Hematopoietic multipotent progenitor cell treated with erythropoietin and hydrocortisone succinate and interleukin-3 and kit ligand, for 4 days (in vitro differentiated cells): ENCODE measurements at places on chromosomes 7 and 10.
A peak's percentile ranks its signal among the peaks of the same experiment; 100 is the strongest.

- DNase-seq, result no peak
These were observed 72.3 kb downstream of the CLEC2L start for GRCh38 chr7:139595806-139596205.

DNA sequence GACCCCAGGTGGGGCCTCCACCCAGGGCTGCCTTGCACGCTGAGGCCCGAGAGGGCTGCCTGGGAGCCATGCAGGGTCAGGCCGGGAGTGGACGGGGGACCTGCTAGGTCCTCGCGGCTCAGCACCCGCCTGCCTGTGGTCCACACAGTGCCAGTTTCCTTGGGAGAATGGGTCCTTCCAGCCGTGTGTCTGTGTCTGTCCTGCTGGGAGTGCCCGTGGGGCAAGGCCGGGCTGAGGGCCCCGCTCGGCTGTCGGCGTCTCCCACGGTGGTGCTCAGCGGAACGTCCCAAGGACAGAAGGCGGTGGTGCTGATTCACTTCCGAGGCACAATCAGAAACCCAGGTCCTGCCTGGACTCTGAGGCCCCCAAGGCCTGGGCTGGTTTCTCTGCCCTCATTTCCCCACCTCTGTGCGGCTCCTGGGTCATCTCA, 23.2 kb upstream of the GTPBP4 start:
- no peak for DNase-seq

DNA sequence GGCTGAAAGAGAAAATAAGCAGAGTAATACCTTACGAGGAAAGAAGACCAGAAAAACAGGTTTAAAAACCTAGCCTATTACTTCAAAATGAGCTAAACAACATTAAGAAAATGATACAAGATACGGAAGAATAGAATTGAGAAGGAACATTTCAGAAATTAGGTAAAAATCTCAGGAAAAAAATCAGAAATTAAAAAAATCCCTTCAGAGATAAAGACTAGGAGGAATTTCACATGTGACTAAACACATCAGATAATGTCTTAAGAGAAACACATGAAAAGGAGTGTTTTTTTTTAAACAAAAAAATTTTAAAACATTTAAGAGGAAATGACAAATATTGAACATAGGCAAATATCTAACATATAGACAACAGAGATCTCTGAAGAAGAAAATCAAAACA, 33.3 kb downstream of the TNPO3 start:
- no peak for DNase-seq

- DNase-seq, result no peak
These were observed 457.4 kb downstream of the MDFIC start for GRCh38 chr7:115379321-115379720.

DNA sequence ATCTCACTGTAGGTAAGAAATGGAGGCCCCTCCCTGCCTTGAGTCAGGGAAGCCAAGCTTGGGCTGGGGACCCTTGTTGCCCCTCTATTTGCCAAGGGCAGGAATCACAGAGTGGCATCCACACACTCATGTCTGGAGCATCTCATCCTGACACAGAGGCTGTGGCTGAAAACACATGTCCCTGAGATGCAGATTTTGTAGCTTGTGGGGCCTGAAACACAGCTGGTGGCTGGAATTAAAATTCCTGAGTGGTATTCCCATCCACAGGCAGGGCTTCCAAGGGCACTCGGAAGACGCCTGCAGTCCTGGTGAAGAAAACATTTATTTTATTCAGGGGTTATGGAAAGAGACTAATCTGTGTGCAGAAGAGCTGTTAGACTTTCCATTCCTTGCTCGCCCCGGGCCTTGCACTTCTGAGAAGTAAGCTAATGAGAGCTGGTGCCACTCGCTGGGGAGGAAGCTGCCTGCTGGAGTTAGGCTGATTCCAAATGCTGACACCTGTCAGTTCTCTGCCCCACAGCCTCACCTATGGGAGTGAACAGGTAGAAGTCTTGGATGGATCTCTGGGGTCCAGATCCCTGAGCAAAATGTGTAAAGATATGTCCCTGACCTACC, 36.0 kb downstream of the C10orf120 start:
- DNase-seq, result no peak

DNA sequence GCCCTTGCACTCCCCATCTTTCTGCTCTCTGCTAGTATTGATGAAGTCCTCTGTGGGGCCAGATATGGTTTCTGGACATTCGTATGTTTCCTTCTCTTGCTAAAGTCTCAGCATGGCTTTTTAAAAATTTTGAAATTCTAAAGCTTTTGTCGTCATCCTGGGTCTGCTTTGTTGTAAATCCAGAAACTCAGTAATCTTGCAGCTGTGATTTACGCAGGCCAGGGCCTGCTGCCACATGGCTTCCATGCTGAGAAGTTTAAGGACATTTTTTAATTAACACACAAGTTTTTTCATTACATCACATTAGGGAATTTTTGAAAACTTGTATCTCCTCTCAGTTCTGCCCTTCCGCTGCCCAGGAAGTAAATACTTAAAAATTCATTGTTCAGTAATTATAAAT, 686.1 kb upstream of the IGFBP3 start:
- no peak for DNase-seq

GRCh38 chr7:156753229-156753560, 112.6 kb downstream of the RNF32 start:
- no peak for DNase-seq

DNA sequence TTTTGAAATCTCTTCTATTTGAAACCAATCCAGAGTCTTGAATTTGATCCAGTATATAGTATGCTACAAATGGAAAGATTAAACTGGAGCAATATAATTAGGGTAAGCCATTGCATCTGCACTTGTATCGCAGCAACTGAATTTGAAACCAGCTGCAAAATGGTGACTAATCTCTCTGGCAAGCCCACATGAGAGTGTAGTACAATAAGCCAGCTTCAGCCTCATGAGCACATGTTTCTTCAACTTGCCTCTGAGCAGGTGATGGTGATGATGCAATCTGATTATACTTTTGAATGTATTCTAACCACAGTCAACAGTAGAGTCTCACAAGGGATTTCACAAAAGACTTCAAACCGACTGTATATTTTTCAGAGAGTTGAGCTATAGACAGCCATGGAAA, 829 bp upstream of the RPA3 start:
- DNase-seq, result peak; percentile 53

GRCh38 chr10:59904426-59905065, 1.8 kb downstream of the CCDC6 start:
- DNase-seq, result peak; percentile 45

DNA sequence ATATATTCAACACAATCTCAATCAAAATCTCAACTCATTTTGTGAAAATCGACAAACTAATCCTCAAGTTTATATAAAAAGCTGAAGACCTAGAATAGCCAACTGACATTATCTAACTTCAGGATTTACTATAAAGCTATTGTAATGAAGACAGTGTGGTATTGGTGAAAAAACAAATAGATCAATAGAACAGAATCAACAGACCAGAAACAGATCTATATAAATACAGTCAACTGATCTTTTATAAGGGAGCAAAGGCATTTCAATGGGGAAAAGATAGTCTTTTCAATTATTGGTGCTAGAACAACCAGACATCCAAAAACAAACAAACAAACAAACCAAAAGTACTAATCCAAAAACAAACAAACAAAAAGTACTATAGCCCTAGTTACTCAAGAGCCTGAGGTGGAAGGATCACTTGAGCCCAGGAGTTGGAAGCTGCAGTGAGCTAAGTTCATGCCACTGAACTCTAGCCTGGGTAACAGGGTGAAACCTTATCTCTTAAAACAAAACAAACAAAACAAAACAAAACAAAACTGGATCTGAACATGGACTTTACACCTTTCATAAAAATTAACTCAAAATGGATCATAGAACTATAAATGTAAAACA, 26.6 kb upstream of the AKR1D1 start:
- DNase-seq, result no peak

GRCh38 chr7:10156972-10157371, 816.7 kb upstream of the PHF14 start:
- no peak for DNase-seq

DNA sequence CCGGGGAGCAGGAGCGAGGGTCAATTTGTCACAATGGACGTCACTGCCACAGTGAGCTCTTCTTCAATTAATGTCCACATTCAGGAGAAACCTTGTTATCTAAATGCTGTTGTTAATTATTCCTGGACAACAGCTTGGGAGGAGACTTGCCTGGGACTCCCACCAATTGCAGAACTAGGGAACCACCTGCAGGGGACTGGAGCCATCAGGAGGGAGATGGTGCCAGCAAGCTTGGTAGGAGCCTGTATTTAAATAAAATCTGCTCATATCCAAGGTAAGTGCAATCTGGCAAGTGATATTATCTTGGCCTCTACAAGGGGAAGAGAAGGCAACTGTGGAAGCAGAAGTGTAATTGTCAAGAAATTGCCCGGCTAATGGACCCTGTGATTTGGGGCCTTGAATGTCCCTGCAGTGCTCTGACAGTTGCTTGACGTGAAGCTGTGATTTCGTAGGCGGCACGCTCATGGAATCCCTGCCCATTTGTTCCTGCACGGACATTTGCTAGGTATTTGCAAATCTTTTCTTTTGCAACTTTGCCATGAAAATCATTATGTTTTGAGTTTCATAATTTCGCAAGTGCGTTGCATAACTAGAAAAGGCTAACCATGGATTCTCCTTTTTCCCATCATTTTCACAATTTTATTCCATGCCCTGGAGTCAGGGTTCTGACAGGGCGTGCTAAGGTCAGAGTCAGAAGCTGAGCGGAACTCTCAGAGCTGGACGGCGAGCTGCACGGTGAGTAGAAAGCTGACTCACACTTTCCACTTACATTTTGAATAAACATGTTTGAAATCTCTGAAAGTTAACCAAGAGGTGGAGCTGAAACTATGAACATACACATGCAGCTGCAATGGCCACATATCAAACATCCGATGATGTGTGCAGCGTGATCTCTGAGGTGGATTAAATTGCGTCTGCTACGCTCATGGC, 84.9 kb upstream of the TCERG1L start:
- no peak for DNase-seq

DNA sequence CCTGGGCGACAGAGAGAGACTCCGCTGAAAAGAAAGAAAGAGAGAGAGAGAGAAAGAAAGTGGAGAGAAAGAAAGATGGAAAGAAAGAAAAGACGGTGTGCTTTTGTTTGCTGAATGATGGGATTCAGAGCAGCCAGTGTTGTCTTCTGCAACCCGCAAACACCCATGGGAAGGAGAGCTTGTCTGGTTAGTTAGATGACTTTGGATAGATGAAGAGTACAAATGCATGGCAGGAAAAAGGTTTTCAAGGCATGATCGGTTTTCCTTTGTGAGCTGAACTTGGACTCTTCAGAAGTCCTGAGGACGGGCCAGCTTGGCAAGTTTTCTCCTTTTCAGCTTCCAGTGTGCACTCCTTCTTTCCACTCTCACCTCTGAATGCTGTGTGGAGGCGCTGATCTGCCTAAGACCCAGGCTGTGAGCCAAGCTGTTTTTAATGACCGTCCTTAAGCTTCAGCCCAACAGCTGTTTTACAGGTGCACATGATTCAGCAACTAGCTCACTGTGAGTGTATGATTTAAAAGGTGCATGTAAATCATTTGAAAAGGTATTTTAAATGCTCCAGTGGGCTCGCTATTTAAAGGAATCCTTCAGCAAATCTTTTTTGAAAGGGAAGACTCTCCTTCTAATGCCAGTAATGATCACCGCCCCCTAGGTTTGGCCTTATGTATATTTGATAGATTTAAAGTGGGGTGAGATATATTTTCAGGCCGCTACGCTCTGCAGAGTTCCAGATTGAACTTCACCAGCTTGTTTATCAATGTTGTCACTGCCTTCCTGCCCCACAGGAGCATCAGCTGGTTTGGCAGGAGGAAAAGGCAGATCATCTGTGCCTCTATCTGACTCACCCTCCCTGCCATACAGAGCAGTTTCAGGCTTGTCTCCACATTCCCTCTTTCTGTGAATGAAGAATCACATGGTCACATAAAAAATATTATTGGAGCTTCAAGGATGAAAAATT, 115.0 kb downstream of the PLXDC2 start:
- DNase-seq, result peak; percentile 68

GRCh38 chr7:9507290-9507689, 1073.9 kb downstream of the NXPH1 start:
- DNase-seq, result no peak

- DNase-seq, result no peak
These were observed 177.1 kb upstream of the TRIM24 start for GRCh38 chr7:138282997-138283396.

- peak; percentile 71 for DNase-seq
These were observed 171.3 kb downstream of the MAGI2 start for GRCh38 chr7:79282070-79282694.

- no peak for DNase-seq
These were observed 40.6 kb downstream of the PRKAG2 start for GRCh38 chr7:151836191-151836926.

DNA sequence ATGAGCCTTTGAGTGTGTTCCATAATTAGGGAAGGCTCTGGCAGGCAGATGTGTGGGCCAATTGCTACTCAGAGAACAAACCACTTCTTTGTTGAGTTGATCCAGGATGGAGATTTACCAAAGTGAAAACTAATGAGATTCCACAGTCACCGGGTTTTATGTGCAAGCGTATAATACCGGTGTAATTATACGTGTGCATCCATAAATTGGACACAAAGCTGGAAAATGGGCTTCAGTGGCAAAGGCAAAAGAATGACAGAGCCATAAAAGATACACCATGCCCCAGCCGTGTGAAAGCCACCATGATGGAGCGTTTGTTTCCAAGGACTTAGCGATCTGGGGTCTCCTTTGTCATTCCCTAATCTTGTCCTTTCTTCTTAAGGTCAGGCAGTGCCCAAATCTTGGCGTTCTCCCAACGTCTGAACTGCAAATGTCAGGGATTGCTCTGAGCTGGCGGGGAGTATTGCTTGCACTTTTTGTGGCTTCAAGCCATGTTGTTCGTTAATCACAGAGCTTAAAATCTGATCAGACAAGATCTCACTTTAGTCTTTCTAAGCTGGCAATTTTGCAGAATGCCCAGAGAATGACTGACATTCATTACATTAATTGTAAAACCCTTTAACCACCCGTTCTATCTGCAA, 70.1 kb downstream of the NPTX2 start:
- no peak for DNase-seq

GRCh38 chr10:96502561-96503282, 11.0 kb downstream of the TLL2 start:
- DNase-seq, result no peak

DNA sequence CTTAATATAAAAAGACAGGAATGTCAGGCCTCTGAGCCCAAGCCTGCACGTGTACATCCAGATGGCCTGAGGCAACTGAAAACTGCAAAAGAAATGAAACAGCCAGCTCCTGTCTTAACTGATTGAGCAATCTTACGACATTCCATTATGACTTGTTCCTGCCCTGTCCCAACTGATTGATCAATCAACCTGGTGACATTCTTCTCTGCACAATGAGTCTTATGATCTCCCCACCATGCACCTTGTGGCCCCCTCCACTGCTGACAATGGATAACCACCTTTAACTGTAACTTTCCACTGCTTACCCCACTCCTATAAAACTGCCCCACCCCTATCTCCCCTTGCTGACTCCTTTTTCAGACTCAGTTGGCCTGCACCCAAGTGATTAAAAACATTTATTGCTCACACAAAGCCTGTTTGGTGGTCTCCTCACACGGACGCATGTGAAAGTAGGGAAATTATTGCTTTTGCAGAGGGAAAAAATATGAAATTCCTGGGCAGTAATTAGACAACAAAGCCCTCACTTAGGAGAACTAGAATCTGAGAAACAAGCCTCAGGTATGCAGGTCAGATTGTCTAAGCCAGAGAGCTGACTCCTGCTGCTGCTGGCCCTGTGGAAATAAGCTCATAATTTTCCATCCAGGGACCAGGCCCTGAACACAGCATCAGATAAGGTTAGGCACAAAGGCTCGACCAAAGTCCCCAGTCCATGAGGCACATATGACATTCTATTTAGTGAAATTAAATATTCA, 5.3 kb downstream of the CYP3A7 start:
- no peak for DNase-seq
